HCT116 (cell line): ENCODE measurements at places on chromosomes 2 and 18.

- DNase-seq = no peak
Observed at GRCh38 chr18:8771930-8772329, 66.6 kb downstream of the MTCL1 start.

GRCh38 chr18:78645216-78645615 is 334.4 kb upstream of the SALL3 start:
- DNase-seq = no peak

DNA sequence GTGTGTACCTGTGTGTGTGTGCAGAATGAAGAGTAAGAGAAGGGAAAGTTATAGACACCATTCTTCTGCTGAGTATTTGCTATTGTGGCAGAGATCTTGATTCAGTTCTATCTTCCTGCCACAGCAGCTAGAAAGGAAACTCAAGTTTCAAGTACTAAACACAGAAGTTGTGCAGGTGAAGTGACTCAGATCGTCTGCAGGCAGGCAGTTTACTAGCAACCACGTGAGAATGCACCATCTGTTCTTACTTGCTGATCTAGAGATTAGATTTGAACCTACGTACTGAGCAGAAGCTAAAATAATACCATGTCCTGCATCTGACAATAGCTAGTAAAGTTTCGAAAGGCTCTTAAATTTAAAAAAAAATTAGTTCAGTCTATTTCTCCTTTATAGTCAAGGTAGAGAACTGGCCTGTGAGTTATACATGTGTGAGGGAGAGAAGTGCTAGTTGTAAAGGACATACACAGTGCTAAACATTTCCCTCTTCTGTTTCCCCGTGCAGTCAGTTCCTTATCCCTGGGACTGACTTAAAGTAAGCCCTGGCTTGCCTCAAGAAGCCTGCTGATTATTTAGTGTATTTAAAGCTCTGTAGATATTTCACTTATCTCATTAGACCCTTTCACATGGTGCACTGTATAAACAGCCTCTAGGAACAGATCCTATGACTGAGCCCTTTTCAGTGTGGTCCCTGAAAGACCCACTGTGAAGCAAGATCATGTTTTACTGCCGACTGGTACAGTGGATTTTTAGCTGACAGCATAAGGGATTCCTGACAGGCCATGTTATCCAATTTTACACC is 45.0 kb downstream of the SLC38A11 start:
- no peak for DNase-seq

- no peak for DNase-seq
Observed at GRCh38 chr18:944440-944839, 39.8 kb downstream of the ADCYAP1 start.

- no peak for DNase-seq
Observed at GRCh38 chr2:187566712-187567111, 12.5 kb upstream of the TFPI start.

DNA sequence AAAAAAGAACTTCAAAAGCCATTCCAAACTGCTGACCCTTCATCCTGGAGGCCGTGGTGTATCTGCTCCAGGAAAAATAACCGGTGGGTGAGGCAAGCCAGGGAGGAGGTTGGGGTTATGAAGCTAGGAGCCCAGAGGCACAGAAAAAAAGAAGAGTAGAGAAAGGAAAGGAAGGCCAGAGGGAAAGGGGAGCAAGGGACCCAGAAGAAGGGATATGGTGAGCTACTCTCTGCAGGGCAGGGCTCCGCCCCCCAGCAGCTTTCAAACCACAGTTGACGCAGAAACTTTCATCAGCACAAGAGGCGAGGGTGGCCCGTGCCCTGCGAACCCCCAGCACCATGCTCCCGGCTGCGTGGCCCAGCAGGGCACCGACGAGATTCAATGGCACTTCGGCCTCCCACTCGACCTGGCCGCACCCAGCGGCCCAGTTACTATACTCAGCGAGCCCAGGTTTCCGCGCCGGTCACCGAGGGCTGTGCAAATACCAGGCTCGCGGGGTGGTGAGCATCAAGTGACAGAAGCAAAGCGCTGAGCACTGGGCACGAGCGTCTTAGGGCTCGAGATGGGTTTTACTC is 665 bp downstream of the MCM6 start:
- DNase-seq = no peak

- DNase-seq = no peak
Observed at GRCh38 chr2:241887806-241888522, 18.4 kb downstream of the RTP5 start.

DNA sequence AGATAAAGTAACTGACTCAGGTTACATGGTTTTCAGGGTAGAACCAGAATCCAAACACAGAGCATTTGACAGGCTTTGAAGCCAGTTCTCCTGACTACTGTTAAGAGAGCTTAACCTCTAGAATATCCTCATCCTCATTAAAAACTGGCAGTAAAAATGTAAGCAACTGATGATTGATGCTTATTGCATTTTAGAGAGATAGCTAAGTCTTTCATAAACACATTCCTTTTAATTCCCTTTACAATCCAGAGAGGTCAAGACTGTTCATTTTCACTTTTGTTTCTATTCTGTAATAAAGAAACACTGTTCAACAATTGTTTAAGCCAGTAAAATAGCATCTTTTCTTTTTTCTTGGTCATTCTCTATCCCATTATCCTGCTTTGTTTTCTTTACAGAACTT is 53.9 kb upstream of the RAB27B start:
- DNase-seq = no peak

DNA sequence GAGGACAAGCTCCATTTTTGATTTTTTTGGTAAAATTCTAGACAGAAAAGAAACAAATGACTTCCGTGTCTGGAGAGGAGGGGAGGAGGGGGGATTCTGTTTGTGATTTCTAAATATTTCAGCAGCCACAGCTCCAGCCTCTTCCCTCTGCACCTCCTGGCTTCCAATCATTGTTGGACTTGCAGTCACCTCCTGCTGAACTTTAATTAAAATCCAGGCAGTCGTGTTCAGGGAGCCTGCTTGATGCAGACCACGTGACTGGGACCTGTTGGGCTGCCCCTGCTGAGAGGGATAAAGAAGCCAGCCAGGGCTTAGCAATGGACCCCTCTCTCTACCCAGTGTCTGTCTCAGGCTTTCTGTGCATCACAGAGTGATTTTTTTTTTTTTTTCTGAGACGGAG is 115.1 kb downstream of the SH3BP4 start:
- DNase-seq = no peak
